ENCODE measurements at places on chromosomes 2 and 18.

DNA sequence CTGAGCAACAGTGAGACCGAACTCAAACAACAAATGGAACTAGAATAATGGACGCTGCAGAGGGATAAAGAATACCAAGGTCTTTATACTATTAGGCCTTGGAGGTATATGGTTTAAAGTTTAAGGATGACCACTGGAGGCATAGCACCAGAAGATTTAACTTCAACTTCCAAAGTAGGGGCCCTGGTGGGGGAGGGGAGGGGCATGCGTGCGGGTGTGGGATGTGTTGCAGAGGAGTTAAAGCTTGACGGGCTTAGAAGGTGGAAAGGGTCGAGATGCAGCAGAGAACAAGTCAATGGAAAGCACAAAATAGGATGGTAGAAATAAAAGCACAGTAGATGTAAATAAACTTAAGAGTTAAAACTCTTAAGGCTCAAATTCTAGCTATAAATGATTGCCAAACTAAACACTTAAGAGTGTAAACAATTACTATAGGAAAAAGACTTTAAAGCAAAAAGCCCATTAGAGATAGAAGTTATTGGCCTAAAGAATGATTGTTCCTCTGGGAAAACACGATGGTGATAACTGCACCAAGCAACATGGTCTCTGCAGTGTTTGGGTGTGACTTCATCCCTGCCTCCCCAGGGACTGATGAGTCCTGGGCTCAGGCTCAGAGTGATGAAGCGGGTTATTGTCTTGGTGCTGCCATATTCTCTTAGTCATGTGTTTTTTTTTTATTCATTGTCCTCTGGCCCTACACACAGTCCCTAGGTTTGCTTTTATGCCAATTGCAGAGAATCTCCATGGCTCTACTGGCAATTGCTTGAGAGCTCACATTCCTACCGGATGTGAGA, 13.0 kb downstream of the RRM2 start:
- no peak for DNase-seq

DNA sequence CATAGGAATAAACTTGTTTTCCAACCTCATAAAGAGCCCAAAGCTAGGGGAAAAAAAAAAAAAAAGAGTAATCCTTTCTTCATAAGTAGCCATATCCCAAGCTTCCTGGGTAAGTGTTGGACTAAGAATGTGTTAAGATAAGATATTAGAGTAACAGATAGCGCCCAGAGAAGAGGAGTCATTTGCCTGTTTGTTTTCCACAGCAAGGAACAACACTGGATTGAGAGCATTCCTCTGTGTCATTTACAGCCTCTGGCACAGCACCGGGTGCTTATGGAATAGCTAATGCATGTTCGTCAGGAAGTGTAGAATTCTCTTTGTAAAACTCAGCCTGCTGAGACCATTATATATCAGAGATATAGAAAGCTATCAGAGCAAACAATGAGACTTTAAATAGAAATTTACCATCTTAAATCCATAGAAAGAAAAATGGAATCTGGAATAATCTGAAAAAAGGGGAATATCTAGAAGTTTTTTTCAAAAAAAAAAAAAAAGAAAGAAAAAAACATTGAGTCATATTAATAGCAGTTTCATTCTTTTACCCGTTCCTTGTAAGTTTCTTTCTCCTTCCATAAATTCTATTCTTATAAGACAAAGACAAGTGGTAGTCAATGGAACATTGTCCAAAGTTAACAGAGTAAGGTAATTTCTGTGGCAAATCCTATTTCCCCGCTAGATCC, 37.6 kb downstream of the LRP2 start:
- DNase-seq: no peak

DNA sequence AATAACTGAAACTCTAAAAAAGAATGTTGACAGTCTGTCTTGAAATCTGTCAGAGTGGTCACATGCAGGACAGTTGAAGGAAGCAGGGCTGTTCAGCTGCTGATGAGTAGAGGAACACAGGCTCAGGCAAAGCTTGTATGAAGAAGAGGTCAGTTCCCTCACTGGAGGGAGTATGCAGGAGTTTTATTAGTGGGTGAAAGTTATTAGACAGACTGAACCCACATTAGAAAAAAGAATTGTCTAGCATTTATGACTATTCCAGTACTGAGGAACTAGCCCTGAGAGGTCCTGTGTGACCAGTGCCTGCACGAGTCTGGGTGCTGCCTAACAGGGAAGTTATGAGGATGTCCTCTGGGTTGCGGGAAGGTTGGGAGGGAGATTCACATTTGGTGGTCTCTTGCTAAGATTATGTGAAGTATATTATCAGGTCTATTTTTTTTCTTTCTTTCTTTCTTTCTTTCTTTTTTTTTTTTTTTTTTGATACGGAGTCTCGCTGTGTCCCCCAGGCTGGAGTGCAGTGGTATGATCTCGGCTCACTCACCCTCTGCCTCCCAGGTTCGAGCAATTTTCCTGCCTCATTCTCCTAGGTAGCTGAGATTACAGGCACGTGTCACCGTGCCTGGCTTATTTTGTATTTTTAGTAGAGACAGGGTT, 9.6 kb downstream of the TET3 start:
- DNase-seq: no peak

GRCh38 chr18:61998957-61999356, 106.2 kb upstream of the RNF152 start:
- DNase-seq: no peak

GRCh38 chr2:105388971-105389381, 9.9 kb downstream of the FHL2 start:
- no peak for DNase-seq

DNA sequence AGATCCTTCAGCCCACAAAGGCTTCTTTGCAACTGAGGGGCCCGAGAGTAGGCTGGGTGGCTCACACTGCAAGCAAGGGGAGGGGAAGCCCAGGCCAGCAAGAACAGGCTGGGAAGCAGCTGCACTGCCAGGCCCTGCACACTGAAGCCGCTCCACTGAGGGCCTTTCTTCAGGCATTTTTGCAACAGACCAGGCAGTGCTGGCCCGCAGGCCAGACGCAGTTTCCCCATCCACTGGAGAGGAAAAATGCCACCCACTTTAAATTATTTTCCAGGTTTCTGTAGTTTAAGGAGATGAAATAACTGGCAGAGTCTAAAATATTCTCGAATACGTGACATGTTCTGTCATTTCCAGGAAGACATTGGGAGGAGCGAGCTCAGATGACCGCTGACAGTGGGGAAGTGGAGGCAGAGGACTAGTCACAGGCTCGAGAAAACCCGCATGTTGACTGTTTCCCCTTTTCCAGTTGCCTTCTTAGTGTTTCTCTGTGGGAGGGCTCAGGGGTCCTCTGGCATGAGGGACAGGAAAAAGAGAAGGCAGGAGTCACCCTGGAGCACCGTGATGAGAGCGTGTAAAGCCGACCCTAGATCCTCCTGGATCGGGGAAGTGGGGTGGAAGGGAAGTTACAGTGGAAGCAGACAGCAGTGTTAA, 53.3 kb upstream of the B3GNT7 start:
- no peak for DNase-seq

GRCh38 chr2:183996825-183997793, 601.2 kb upstream of the ZNF804A start:
- DNase-seq: no peak

DNA sequence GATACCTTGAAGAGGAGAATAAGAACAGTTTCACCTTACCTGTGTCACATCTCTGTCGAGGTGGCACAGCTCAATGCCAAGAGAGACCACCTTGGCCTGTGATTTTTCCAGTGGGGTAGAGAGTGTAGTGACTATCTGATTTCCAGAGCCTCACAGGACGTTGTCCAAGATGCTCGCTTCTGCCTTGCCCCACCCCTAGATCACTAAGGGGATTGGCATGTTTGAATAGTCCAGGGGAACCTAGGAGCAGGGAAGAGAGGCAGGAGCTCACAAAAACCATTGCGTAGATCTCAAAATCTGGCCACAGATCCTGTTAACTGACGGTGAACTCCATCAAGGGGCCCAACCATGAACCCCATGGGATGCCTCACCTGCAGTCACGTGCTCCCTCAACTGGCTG, 24.2 kb downstream of the TMEM178A start:
- no peak for DNase-seq

DNA sequence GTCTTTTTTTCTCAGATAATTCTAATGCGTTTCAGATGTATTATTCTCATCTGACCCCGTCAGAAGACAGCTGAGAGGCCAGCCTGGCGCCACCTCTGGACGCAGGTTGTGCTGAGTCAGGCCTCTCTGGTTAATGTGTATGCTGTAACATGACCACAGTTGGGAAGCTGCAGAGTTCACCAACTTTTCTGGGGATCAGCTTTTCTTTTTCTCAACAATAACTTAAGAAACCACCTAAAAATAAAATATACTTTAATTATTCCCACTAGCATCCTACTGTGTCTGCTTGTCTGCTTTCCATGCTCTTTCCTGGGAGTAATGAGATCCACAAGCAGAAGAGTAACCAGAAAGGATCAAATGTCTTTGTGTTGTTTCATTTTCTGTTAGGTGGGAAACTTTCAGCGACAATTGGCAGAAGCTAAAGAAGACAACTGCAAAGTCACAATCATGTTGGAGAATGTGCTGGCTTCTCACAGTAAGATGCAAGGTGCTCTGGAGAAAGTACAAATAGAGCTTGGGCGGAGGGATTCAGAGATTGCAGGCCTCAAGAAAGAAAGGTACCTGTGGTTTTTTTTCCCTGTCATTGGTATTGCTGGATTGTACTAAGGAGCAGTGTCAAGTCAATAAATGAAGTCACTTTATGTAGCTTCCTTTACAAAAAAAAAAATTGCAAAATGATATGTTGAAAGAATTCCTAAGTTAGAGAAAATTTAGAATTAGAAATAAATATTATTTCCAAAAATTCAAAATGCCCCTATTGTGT, 79.8 kb downstream of the CCDC150 start:
- no peak for DNase-seq

DNA sequence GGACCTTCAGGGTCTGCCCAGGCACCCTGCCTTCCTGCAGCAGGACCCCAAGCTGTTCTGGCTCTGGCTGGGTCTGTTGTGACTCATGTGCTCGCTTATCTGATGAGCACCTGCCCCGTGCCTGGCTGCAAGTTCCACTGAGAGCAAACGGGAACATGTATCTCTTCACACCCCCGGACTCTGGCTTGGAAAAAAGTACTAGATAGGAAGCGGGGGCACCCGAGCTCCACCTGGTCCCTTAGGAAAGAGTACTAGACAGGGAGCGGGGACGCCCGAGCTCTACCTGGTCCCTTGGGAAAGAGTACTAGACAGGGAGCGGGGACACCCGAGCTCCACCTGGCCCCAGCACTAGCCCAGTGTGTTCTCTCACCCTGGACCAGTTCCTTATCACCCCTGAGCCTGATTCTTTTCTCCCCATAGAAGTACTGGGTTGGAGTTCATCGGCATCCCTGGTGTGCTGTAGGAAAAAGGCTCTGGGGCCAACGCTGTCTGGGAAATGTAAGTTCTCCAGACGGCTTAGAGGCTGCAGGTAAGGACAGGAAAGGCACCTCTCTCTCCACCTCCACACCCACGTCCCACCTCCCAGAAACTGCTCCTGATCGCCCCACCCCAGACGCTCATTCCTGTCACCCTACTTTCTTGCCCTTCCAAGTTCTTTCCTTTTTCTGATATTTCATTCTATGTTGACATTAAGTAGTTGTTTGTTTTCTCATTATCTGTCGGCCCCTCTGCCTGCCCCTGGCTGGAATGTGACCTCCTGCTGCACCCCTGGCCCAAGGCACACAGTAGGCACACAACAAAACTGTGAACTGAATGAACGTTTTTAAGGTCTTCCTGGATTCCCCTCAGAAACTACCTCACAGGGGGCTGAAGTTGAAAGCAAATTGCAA, 40.2 kb downstream of the HDAC4 start:
- DNase-seq: no peak

- DNase-seq: no peak
Observed at GRCh38 chr2:57218206-57218605, 828.4 kb upstream of the VRK2 start.

- no peak for DNase-seq
Observed at GRCh38 chr2:236762628-236763027, 193.0 kb downstream of the ACKR3 start.

DNA sequence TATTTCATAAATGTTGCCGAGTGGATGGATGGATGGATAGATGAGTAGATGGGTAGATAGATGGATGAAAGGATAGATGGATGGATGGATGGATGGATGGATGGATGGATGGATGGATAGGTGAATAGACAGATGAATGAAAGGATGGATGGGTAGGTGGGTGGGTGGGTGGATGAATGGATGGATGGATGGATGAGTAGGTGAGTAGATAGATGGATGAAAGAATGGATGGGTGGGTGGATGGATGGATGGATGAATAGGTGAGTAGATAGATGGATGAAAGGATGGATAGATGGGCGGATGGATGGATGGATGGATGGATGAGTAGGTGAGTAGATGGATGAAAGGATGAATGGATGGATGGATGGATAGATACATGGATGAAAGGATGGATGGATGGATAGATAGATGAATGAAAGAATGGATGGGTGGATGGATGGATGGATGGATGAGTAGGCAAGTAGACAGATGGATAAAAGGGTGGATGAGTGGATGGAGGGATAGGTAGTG, 104.3 kb downstream of the SMAD7 start:
- no peak for DNase-seq

DNA sequence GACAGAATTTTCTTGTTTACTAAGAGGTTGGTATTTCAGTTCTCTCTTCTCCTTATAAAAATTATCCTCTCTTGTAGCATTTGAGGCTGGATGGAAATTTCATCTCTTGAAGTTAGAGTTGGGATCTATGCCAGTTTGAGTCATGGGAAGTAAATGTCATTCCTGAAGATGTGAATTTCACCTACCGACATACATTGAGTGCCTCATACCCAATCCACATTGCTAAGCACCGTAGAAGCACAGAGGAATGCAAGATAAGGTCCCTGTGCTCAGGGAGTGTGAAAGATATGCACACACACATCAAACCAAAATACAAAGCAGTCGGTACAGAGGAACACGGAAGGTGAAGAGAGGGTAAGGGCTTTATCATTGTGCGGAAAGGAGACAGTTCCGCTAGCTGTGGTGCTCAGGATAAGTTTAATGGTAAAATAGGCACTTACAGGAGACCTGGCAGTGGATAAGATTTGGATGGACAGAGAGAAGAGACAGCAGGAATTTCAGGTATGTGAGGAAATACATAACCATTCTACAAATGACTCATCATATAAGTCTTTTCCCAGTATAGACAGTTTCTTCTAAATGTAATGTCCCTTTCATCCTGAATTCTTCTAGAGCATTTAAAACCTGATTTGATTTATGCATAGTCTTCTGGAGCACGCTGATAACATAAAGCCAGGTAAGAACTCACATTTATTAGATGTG, 205.3 kb upstream of the ST6GAL2 start:
- no peak for DNase-seq

DNA sequence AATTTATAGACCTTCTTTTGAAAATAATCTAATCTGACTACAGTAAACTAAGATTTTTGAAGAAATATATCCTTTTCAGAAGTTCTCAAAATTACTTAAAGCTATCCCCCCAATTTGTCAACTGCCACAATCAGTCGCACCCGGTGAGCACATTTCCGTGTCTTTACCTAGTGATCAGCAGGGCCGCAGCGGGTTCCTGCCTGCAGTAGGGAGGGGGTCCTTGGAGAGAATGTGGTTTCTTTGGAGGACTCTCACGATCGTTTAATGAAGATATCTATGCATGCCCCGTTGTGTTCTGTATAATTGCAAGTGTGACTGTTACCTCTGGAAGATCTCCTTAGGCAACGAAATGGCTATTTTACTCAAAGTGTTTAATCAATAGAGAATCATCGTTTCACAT, 251.9 kb upstream of the RAB12 start:
- no peak for DNase-seq

- DNase-seq: no peak
Observed at GRCh38 chr18:2471523-2471922, 99.8 kb downstream of the METTL4 start.
